Urinary bladder (tissue), 4 donors: ENCODE measurements at places on chromosomes 4 and X. TPM values are rescaled to one million over a fixed set of nuclear protein-coding genes. Genes with fewer than 3 reads are reported as not detected.

Gene NUDT10
- polyA plus RNA-seq: 6.9 TPM

Gene F8A2
- not detected for polyA plus RNA-seq

Gene TEX13C
- polyA plus RNA-seq: not detected

Gene PLAC1
- polyA plus RNA-seq: 0.23 TPM

Gene G6PD
- 77.6 TPM for polyA plus RNA-seq

Gene ZCCHC12
- 0.44 TPM for polyA plus RNA-seq

Gene SHROOM2
- 2.6 TPM for polyA plus RNA-seq

Gene SLC2A9
- 7.6 TPM for polyA plus RNA-seq

Gene IL13RA2
- 0.67 TPM for polyA plus RNA-seq

Gene MXRA5
- 9.4 TPM for polyA plus RNA-seq

Gene TRPC5OS
- not detected for polyA plus RNA-seq

Gene TLR6
- polyA plus RNA-seq: 0.58 TPM

Gene SLC25A53
- polyA plus RNA-seq: 10.6 TPM

Gene SLC9A6
- polyA plus RNA-seq: 11.3 TPM

Gene AFF2
- 0.24 TPM for polyA plus RNA-seq

Gene SPATA18
- polyA plus RNA-seq: 0.96 TPM

Gene TMPRSS11A
- not detected for polyA plus RNA-seq

Gene NHSL2
- 9.7 TPM for polyA plus RNA-seq

Gene SMIM10
- polyA plus RNA-seq: 26.6 TPM

Gene SH3D19
- polyA plus RNA-seq: 57.1 TPM

Gene STARD8
- 12.4 TPM for polyA plus RNA-seq

Gene VEGFD
- polyA plus RNA-seq: 0.94 TPM

Gene YY2
- polyA plus RNA-seq: 1.1 TPM

Gene NDST4
- polyA plus RNA-seq: 0.04 TPM

Gene CYLC1
- polyA plus RNA-seq: not detected

Gene MAGEA2
- not detected for polyA plus RNA-seq

Gene PPEF2
- polyA plus RNA-seq: not detected
